ENCODE measurements at places on chromosomes 12 and 14. TPM values are rescaled to one million over a fixed set of nuclear protein-coding genes. Genes with fewer than 3 reads are reported as not detected.

DNA sequence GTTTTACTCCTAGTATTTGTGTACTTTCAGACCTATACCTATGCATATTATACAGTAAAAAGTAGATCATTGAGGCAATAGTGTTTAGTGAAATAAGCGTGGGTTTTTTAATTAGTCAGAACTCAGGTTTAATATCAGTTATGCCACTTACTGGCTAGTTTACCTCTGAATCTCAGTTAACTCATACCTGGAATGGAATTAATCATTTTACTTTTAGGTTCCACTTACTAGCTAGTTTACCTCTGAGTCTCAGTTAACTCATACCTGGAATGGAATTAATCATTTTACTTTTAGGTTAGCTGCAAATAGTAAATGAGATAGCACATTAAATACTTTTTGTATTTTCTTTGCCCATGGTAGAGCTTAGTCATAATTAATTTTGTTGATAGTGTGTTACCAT, 475.7 kb downstream of the CCER1 start:
- DNase-seq = no peak

GRCh38 chr14:105525861-105526775, at the start of gene TMEM121:
Gene TMEM121, plus strand, starts transcription at chr14:105526583. Its CDS starts 2,252 bp downstream, at chr14:105528835.
- DNase-seq = peak; percentile 17

- DNase-seq = no peak
Observed at GRCh38 chr14:32578181-32578580, 249.1 kb downstream of the AKAP6 start.

CLBA1 gene
- total RNA-seq = 4.2 TPM

DNA sequence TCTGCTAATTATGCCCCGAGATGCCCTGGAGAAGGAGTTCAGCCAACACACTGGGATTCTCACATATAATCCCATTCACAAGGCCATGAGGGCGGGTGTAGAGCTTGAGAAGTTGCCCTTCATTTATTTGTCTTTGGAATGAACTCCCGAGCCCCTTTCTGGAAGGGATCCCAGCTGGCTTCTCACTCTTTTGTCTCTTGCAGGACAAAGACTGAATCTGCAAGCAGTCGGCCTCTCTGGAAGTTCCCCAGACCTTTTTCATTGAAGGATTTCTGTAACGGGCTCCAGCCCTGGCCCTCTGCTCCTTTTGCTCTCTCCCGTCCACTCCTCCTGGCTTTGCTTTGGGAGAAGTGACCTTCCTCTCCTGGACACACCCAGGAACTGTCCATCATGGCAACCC, 163.3 kb upstream of the SFSWAP start:
- DNase-seq = no peak

FAM222A gene
- 3.1 TPM for total RNA-seq
